CD4-positive, alpha-beta T cell treated with Interferon gamma for 1 hour (primary cell): ENCODE measurements at places on chromosomes 2 and 18.

DNA sequence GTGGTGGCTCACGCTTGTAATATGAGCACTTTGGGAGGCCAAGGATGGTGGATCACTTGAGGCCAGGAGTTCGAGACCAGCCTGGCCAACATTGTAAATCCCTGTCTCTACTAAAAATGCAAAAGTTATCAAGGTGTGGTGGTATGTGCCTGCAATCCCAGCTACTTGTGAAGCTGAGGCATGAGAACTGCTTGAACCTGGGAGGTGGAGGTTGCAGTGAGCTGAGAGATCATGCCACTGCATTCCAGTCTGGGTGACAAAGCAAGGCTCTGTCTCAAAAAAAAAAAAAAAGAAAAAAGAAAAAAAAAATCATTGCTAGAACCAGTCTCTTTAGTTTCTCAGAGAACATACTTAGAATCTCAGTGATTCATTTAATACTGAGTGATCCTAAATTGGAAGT lies 217.1 kb downstream of the DYM start:
- DNase-seq: no peak

GRCh38 chr2:32484937-32485336 lies 128.1 kb downstream of the BIRC6 start:
- DNase-seq: peak; percentile 41

GRCh38 chr2:105141099-105141614 lies 100.4 kb upstream of the GPR45 start:
- DNase-seq: no peak

- no peak for DNase-seq
These were observed 31.8 kb upstream of the KCNF1 start for GRCh38 chr2:10879624-10880585.

DNA sequence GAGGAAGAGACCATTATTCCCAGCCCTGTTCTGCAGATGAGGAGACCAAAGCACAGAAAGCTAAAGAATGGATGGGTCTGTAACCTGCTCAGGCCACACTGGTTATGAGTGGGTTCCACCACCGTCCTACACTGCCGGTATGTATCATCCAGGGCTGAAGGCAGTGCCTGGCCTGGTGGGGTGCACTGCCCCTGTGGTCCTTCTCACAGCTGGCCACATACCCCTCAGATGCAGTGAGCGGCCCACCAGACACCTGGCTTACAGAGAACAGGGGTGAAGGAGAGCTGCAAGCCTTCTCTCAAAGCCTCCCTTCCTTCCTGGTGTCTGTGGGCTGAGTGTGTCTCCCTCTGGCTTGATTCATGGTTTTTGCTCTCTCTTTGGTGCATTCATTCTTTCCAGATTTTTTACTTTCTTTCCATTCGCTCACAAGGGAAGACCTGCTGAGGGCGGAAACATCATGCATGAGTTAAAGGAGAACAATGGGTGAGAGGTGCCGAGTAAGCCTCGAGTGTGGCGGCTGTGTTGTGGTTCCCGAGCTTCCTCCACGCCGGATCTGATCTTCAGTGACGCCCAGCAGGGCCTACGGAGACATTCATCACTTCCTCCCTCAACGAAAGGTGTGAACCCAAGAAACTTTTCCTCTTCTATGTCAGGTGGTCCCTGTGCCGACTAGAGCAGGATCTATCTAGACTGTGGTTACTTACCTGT lies 62.1 kb upstream of the REL start:
- peak; percentile 88 for DNase-seq

- DNase-seq: no peak
These were observed 54.0 kb downstream of the NDUFA10 start for GRCh38 chr2:239971115-239971514.

DNA sequence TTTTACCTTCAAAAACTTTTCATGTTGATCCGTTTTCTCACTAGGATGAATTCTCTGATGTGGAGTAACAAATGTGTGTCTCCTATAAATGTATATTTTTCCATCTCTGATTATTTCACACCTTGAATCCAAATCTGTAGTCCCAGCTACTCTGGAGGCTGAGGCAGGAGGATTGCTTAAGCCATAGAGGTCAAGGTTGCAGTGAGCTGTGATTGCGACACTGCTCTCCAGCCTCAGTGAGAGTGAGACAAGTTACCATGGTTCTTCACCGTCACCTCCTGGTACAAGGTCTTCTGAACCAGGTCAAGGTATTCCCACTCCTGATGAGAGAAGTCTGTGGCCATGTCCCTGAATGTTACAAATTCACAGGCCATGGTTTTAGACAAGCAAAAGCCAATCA lies 15.1 kb downstream of the GMCL1 start:
- no peak for DNase-seq

DNA sequence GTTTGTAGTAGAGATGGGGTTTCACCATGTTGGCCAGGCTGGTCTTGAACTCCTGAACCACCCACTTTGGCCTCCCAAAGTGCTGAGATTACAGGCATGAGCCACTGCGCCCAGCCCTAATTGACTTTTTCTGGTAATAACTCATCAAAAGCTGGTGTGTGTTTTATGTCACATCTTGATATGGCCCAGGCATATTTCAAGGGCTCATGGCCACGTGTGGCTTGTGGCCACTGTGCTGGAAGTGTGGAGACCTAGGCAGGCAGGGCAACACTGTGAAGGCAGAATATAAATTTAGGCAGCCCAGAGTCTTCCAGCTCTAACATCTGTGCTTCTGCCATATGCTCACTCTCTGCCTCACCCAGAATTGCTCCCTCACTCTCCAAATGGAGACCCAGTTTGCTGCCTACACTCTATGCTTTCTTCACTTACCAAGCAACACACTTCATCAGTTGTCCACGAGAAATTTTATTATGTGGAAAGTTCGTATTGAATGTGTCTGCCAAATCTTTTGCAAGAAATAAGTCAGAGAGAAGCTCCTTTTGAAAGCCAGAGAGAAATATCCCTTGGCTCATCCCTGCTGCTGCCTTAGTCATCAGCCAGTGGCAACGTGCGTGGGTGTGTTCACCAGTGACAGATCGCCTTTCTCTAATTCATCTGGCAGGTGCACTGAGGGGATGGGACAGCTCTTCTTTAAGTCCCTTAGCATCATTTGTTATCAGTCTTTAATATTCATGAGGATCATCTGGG lies 129.4 kb upstream of the CXCR4 start:
- DNase-seq: no peak

DNA sequence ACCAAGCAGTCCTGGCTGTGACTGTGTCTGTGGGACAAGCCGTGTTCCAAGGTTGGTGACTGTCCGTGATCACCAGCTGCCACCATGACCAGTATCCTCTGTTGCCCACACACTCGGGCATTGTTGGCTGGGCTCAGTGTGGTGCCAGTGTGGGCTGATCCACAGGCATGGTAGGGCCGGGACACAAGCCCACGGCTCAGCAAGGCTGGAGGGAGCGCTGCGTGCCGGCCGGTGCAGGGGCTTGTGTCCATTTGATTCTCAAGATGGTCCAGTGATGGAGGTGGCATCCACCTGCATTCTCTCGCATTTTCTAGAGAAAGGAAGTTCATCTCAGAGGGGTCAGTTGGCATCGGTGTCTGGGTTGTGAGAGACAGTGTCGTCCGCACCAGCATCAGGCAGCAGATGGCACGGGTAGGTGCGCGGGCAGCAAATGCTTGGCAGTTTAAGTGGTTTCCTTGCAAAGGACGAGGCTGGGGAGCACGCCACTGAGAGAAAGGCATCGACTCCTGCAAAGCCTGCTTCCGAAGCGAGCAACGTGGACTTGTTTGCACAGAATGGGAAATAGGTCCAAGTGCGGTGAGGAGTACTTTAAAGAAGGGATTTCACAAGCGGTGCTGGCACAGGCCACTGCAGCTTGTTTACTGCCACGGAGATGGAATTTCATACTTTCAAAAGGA lies 20.9 kb downstream of the TWIST2 start:
- DNase-seq: no peak

DNA sequence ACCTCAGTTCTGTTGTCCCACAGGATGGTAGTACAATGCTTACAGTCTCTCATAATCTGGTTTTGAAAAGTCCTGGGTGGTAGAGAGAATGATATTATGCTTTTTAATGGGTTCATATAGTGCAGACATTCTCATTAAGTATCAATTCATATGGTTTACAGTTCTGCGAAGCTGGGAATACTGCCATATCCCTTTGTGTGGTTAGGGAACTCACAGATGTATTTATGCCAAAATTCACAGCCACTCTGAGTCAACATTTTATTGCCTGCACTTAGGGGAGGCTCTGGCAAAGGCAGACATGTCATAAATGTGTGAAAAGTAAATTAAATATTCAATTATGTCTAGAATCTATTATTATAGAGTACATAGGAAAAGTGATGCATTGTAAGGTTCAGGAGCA lies 808.2 kb downstream of the SUCLG1 start:
- no peak for DNase-seq

DNA sequence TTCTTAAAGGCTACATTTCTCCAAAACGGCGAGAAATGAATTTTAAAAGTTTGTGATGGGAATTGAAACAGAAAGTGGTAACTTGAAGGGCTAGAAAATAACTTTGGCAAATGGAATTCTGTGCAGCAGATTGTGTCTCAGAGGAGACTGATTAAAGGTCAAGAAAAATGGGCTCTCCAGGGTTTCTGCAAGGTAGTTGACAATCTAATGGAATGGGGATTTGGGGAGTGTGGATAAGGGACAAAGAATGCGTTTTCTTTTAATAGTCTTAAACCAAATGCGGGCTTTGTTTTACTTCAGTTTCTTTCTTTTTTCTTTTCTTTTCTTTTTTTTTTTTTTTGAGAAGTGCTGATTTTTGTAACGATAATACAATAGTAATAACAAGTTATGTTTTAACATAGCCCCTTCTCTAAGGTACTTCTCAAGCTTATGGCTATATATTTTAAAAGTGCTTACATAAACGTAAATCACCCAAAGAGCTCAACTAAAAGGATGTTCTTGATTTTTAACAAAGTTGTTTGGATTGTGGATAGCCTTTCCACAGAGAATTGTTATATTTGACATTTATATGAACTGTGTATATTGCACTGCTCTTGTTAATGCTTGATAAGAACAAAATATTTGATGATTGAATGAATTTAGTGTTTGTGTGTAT lies 36.6 kb downstream of the CAMKMT start:
- DNase-seq: no peak

DNA sequence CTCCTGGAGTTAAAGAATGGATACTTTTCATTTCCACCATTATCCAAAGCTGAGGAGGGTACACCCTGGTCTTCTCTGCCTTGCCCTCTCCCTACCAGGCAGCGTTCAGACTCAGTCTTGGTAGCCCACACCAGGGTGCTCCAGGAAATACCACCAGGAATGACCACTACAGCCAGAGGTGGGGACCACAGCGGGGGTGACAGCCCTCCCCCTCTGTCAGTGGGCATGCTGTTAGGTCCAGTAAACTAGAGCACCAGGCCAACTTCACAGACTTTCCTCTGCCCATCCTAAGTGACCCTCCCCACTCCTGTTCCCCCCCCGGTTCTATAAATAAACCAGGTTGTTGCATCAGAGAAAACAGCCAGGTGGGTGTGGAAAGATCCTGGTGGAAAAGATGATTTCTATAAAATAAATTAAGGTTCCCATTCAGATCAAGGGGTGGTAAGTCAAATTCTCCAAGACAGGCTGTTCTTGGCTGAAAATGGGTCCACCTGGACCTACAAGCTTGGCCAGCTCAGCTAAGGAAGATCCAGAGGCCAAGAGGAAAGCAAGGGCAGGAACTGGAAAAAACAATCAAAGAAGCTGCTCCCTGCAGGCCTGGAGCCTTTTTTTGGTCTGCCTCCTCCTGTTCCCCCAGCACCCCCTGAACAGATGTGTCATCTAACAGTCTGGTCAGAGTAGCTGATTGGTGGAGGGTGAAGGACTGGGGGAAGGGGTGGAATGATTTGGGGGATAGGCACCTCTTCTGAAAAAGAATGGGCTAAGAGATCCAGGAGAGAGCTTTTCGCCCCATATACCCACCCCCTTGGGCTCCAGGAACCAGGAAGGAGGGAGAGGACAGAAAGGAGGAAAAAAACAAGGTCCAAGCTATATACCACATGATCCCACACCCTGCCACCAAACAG lies 2.3 kb downstream of the RAB11FIP5 start:
- no peak for DNase-seq

DNA sequence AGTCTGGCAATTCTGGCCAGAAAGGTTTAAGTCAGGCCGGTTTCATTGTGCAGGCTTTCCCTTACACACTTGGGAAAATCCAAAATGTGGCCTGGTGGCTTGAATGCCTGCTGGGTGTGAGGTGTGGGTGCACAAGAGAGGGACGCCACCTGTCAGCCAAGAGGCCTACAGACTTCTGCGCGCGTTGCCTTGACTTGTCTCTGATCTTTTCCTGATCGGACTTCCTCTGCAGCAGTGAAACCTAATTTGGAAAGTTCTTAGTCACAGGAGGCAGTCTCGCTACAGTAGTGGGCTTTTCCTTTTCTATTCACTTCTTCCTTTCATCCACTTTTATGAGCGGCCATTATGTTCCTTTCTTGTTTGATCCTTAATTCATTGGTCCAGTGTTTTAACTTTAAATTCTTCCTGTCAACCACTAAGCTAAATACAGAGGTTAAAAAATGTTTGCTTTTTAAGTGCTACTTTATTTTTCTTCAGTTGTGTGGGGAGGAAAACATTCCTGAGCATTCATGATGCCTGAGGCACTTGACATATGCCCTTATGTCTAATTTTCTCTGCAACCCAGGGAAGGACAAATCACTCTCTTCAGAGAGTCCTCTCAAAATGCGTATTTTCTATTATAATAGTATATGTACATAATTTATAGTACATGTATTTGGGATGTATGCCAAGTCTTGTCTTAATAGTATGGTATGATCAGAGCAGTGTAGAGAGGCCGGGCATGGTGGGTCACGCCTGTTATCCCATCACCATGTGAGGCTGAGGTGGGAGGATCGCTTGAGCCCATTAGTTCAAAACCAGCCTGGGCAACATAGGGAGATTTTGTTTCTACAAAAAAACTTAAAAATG lies 128.9 kb downstream of the WDSUB1 start:
- DNase-seq: no peak

GRCh38 chr18:9996094-9996493 lies 82.3 kb downstream of the VAPA start:
- no peak for DNase-seq

DNA sequence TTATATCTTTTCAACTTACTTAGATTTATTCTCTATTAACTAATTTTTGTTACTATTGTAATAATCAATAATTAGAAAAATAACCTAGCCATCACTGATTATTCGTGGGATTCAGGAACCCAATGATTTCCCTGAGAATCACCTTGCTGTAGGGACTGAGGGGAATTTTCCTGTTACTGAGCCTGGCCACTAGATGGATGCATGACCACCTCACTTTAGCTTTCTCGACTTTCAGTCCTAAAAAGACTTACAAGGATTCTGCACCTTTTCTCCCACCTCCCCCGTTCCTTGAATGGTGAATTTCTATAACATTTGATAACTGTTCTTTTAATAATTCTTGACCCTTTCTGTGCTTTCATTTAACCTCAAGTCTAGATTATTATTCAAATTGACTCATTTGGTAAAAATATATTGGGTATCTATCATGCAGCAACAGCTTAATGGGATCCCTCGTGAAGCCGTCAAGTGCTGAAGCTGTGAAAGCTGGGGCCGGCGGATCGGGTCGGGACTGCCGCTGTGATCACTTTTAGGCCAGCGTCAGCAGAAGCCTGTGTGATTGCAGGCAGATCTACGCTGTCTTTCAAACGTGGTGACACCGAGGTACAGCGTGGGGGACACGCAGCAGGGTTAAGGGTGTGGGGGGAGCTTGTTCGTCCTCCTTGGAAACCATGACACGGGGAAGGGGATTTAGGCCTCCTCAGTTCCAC lies 38.8 kb upstream of the TMEM18 start:
- no peak for DNase-seq

GRCh38 chr2:29603341-29603740 lies 318.0 kb downstream of the ALK start:
- no peak for DNase-seq
